ENCODE measurements at places on chromosomes 1 and 21.

GRCh38 chr1:76891931-76892622 is 24.8 kb downstream of the ST6GALNAC5 start:
- no peak for DNase-seq

- no peak for DNase-seq
These were observed 397.6 kb downstream of the LRRIQ3 start for GRCh38 chr1:73800376-73800775.

DNA sequence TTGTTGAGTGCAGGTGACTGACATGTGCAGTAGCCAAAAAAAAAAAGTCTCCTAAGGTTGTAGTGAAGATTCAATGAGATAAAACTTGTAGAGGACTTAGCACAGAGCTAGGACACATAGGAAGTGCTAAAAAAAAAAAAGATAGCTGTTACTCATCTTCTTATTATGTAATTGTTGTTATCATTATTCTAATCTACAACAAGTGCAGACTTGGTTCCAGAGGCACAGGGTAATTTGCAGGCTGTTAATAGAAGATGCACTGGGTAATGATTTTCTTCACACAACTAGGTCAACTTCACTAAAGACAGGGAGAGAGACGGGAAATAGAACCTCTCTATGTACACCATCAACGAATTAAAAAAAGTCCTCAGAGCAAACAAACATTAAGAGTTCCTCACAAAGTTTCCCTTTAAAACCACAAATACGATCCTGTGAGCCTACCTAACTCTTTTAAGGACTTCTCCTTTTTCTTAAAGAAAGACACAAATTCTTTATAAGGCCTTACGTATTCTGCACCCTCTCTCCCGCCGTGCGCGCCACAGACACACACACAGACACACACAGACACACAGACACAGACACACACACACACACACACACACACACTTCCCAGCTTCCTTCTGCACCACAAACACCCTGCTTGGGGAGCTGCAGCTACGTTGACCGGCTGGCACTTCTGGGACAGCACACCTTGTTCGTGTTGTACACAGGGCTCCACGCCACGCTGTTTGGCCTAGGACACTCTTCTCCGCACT is 49.8 kb upstream of the GADD45A start:
- DNase-seq, result no peak

GRCh38 chr1:67214420-67215174 is 48.3 kb downstream of the IL23R start:
- no peak for DNase-seq

- DNase-seq, result no peak
These were observed 137.0 kb upstream of the DPT start for GRCh38 chr1:168865850-168866620.

DNA sequence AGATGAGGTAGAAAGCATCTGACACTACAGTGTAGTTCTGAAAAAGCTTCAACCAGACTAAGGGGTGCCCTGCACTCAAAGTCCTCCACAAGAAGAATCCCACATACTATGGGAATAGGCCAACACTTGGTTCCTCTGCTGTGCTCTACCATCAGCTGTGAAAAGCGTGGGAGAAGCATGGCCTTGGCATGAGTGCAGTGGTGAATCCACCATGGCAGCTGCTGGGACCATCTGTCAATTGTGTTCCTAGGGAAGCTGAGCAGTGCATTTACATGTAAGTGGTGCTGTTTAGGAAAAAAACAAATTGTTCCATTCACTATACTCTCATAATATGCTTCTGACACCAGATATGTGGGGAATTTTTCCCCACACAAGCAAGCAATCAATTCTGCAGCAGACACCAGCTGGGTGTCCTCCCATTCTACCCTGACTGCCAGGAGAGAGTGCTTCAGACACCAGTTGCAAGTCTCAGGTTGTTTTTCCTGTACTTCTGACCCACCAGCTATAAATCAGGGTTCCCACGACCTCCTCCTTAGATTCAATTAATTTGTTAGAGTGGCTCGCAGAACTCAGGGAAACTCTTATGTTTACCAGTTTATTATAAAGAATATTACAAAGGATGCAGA is 230.8 kb upstream of the CHRM3 start:
- DNase-seq, result no peak

DNA sequence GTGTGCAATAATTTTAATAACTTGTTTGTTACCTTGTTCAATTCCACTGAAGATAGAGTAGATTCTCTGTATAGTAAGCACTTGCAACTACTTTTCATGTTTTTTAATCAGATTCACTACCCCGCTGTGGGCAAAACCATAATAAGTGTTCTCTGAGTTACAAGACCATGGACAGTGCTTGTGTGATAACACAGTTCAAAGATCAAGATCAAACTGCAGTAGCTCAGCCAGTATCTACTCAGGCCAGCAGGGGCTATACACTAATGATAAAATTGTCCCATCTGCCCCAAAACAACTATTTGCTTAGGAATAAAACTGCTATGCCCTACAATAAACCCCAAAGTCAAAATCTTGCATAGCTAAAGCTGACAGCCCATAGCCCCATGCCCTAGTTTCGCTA is 129.6 kb downstream of the LRRC7 start:
- DNase-seq, result no peak

GRCh38 chr1:26597629-26598039 is 68.1 kb downstream of the RPS6KA1 start:
- DNase-seq, result no peak
